D341Med (cell line): ENCODE measurements at places on chromosomes 6 and 20.

DNA sequence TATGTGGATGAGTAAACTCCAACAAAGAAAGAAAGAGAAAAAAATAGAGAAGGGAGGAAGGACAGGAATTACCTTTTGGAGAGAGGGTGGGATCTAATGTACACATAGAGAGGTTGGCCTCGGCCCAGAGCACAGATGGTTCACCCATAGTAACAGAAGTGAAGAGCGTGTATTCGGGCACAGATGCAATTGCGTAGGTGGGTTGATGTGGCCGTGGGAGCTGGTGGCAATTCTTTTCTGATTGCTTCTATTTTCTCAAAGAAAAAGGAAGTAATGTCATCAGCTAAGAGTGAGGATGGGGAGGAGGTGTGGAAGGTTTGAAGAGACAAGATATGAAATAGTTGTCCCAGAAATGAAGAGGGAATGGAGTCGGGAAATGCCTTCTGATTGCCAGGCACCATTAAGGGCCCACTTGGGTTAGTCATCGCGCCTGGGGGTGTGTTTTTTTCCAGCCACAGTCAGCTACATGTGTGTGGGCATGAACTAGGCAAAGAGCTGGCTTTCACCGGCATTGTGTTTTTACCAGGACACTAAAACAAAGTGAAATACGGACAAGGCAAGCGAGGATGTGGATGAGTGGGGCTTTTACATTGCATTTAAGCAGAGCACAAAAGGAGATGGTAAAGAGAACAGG is 158.7 kb downstream of the SYNE1 start:
- DNase-seq = no peak

- DNase-seq = peak; percentile 60
These were observed 306.9 kb downstream of the DHX35 start for GRCh38 chr20:39268981-39269461.

DNA sequence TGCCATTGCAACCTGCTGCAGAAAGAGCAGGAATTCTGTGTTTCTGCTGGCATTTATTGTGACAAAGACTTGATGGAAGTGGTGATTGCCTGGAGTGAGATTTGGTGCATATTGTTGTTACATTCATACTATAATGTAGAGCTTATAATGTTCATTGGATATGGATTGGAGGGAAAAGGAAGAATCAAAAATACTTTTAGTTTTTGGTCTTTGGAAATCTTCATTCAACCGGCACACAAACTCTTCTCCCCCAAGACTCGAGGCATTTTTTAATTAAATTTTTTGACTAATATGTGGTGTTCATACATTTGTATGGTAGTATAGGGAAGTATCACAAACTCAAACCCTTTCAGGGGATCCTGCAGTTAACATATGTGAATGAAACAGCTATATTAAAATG is 380.8 kb downstream of the DOK5 start:
- DNase-seq = no peak

- no peak for DNase-seq
These were observed 45.5 kb upstream of the NR2E1 start for GRCh38 chr6:108120311-108120710.

DNA sequence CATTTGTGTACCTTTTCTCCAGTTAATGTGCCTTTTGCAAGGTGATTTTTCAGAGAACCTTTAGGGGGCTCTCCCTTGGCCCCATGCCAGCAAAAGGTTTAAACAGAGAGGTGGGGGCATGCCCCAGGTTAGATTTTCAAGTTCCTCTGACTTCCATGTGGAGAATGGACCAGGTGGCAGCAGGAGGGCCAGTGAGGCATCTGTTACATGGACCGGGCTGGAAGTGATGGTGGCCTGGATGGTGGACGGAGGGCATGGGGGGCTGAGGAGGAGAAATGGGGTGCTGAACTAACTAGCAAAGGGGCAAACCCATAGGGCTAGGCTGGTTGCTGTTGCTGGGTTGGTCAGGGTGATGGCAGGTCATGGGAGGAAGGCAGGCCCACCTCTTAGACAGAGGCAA is 20.7 kb upstream of the BPI start:
- no peak for DNase-seq

- no peak for DNase-seq
These were observed 548 bp upstream of the HLA-DRA start for GRCh38 chr6:32439139-32439538.

DNA sequence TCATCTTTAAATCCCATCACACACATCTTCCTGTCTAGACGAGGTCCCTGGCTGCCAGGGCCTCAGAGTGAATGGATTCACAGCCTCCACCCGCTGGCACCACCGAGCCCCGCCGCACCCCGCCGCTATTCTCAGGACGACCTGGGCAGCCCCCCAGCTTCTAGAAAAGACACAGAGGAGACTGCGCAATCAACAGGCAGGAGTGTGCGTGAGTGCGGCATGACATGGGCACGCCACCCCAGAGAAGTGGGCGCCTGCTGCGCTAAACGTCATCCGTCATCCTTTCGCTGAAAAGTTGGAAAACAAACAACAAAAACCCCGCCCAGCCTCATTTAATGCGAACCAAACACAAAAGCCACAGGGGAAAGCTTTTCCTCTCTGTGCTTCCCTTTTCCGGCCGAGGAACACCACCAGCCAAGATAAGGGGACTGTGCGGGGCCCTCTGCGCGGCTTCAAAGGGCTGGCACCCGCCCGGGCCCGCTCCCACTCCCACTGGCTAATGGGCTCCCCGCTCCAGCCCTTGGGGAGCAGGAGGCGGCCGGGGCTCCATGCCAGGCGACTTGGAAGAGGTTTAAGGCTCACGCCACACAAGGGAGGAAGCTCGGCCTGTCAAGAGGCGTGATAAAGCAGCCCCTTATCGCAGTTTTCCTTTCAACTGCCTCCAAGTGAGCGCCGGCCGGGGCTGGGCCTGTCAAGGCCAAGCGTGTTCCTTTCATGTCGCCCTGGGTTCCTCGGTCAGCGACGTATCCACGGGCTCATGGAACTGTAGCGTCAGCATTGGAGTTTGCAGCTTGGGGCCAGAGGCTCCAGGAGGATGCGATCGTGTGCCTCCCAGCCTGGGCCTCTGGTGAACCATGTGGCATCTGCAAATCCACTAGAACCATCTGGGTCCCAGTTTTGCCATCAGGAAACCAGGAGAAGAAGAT is 50.1 kb downstream of the NFATC2 start:
- no peak for DNase-seq

DNA sequence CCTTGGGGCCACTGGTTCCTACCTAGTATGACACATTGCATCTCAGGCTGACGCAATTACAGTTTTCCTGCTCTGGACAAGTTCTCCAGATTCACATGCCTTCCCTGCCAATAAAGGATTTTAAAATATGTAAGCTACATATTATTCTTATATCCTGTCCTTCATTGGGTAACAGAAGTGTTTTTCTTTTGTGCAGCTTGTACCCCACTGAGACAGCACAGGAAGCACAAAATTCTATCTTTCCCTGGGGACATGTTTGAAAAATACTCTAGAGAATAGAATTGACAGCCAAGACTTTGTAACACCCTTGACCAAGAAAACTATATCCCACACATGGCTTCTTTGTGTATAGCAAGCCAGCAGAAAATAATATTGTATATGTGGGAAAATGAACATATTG is 456.8 kb downstream of the MAFB start:
- DNase-seq = no peak

DNA sequence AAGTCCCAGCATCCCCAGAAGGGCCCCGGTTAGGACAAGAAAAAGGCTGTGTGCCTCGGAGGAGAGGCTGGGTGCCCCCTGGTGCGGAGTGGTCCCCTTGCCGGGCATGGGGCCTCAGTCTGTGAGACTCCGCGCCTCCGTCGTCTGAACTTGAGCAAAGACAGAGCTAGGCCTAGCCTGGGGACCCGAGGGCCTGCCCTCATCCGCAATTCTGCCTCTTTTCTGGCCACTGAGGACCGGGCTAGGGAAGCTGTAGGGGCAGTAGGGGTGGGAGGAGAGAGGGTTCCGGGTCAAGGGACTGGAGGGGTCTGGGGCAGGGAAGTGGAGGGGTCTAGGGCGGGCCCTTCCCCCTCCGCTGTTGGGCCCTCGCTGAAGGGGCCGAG is 550 bp upstream of the HSPA12B start:
- DNase-seq = no peak

DNA sequence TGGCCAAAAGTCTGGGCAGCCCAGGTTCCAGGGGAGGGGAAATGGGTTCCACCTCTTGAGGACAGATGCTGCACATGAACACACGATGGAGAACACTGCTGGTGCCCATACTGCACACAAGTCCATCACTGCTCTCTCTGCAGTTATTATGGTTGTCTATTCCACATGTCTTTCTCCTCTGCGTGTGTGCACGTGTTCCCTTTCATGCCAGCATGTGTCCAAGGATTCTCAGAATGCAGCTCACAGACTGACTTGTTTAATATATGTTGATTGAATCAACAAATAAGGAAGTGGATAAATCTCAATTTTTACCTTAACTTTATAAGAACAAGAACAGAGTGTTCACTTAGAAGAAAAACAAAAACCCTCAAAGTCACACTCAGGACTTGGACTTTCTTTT is 158.9 kb downstream of the FNDC1 start:
- DNase-seq = no peak

GRCh38 chr20:16005021-16005914 is 568.0 kb downstream of the KIF16B start:
- no peak for DNase-seq

- DNase-seq = no peak
These were observed 14.8 kb downstream of the CLIC5 start for GRCh38 chr6:46000905-46001304.

DNA sequence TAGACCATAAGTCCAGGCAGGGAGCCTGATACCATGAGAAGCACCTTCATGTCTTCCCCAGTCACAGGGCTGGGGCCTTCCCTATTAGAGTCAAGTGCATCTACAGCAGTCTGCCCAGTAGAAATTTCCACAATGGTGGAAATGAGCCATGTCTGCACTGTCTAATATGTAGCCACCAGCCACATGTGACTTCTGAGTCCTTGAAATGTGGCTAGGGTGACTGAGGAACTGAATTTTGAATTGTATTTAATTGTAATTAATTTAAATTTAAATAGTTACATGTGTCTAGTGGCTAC is 300.2 kb downstream of the CLIC5 start:
- DNase-seq = no peak

GRCh38 chr6:166523782-166524559 is 62.5 kb downstream of the RAMACL start:
- DNase-seq = no peak

DNA sequence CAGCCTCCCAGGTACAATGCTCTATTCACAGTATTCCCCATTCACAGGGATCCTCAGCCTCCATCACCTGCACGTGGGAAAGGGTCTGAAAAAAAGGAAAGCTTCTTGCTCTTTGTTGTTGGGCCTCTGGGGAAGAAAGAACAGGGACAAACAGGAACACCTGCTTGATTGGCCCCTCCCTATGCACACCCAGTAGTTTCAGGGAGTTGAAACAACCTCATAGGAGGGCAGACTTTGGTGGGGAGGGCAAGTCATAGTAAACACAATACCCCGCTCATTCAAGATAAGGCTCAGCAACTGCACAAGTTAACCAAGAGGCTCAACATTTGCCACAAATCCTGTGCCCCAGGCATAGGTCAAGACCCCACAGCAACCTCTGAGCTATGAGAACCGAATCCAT is 1.7 kb downstream of the GHRH start:
- DNase-seq = no peak

DNA sequence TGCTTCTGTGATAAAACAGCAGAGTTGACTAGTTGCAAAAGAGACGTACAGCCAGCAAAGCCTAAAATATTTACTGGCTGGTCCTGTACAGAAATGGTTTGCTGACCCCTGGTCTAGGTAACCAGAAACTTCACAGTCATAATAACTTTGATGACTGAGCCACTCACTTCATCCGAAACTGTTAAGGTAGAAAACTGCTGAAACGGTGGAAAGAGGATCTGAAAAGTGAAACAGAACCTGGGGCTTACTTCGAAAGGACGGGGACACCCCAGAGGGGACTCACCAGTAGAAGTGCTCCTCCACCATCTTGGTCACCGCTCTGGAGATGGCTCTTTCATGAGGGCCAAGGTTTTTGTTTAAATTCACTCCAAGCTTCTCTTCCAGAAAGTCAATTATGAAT is 16.4 kb downstream of the FAXC start:
- no peak for DNase-seq

DNA sequence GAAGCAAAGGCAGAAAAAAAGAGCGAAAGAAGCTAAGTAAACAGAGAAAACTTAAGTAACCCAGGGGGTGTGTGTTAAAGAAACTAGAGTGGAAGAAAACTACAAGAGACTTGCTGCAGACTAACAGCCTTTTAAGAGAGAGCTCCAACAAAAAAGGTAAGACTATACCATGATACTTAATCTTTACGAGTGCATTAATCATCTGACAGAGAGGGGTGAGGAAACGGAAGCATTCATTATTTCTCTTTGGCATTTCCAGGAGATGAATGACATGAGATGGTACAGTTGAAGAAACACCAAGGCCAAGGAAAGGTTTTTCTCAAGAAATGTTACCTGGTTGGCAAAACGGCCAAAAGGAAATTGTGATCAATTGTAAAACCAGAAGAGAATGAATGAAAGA is 906.8 kb downstream of the QKI start:
- DNase-seq = no peak

- DNase-seq = no peak
These were observed 322.2 kb downstream of the PKHD1 start for GRCh38 chr6:51765230-51765629.

DNA sequence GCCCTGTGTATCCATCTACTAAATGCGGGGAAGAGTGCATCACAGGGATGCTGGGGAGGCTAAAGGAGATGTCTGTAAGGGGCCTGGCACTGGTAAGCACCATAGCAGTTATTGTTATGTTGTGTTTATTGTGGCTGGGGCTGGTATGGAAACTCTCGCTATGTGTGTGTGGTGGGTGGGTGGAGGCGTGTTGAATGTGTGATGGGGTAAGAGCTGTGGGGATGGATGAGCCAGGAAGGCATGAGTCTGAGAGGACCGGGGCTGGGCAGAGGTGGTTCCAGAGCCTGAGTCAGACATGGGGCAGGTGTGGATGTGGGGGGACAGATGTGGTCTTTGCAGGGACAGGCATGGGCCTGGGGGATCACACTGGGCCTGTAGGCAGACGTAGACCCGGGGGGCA is 88.1 kb downstream of the GRM4 start:
- DNase-seq = no peak

DNA sequence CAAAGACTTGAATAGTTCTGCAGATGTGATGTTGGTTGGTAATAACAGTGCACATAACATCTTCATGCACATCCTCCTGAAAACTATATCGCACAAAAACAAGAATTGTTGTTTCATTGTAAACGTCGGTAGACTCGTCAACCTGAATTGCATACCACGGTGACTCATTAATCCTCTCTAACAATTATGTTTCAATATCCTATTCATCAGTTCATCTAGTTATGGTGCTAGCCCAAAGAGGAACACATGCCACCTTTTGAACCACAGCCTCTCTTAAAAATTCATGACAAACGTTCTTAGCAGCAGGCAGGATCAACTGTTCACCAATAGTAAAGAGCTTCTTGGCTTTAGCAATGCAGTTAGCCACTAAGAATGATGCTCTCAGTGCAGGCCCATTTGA is 25.0 kb downstream of the CRYBG1 start:
- no peak for DNase-seq

GRCh38 chr20:20217621-20218020 is 150.3 kb upstream of the INSM1 start:
- no peak for DNase-seq
